CD4-positive, alpha-beta T cell treated with Interleukin-15 for 1 hour (primary cell): ENCODE measurements at places on chromosomes 6 and 20.
A peak's percentile ranks its signal among the peaks of the same experiment; 100 is the strongest.

DNA sequence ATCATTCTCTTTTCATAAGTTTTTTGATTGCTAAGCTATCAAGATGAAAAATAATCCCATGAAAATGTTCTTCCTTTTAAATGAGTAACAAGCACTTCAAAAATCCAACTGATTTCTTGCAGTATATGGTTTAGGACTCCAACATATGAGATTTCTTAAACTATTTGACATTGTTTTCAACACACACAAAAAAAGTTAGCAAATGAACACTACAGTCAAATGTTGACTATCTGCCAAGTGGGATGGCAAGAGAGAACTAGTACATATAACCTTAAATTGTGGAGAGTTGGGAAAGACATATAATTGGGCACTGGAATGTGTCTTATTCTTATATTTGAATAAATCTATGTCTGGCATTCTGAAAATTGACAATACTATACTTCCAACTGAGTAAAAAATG lies 15.6 kb downstream of the COL21A1 start:
- DNase-seq = no peak

- DNase-seq = no peak
Measured at GRCh38 chr6:44229376-44230033, 6.1 kb downstream of the SLC29A1 start.

- no peak for DNase-seq
Measured at GRCh38 chr6:96394727-96395126, 126.9 kb upstream of the UFL1 start.

DNA sequence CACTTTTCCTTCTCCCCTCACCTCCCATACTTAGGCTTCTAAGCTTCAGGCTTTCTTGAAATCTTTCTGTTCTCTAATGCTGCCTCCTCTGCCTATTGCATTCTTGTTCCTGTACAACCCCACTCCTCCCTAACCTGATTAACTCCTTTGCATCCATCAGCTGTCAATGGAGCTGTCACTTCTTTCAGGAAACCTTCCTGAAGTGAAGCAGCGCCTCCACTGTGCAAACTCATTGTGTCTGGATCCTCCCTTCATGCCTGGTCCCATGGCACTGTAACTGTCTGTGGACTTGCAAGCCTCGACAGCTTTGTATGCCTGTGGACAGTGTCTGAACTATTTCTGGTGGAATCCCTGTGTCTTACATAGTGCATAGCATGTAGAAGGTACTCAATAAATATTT lies 185.0 kb downstream of the HS3ST5 start:
- DNase-seq = no peak

GRCh38 chr6:124069230-124069950 lies 265.7 kb downstream of the NKAIN2 start:
- DNase-seq = no peak

- DNase-seq = no peak
Measured at GRCh38 chr20:4064144-4064909, 49.0 kb upstream of the RNF24 start.

- DNase-seq = no peak
Measured at GRCh38 chr6:53250176-53251032, 98.3 kb downstream of the ELOVL5 start.

DNA sequence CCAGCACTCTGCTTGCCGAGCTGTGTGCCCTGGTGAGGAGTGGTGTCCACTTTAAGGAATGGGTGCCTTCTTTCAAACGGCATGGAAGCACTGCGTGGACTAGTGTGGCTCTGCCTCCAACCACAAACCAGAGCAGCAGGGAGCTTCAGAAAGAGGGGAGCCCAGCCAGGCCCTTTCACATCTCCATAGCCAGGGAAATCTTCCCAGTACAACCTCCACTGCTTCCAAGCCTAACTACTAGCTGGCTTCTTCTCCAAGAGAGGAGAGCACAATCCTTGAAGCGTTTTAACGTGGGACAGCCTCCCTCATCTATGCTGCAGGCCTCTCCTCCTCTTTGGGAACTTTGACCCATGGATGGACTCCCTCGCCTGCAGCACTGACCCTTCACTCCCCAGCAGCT lies 26.7 kb downstream of the TNXB start:
- DNase-seq = no peak

- peak; percentile 21 for DNase-seq
Measured at GRCh38 chr6:12012038-12012557, at the start of gene HIVEP1. TSS of gene HIVEP1 (plus strand) at chr6:12012312. CDS start at chr6:12015629, 3,317 bp downstream.

- DNase-seq = no peak
Measured at GRCh38 chr6:105313211-105313610, 89.7 kb downstream of the PREP start.

DNA sequence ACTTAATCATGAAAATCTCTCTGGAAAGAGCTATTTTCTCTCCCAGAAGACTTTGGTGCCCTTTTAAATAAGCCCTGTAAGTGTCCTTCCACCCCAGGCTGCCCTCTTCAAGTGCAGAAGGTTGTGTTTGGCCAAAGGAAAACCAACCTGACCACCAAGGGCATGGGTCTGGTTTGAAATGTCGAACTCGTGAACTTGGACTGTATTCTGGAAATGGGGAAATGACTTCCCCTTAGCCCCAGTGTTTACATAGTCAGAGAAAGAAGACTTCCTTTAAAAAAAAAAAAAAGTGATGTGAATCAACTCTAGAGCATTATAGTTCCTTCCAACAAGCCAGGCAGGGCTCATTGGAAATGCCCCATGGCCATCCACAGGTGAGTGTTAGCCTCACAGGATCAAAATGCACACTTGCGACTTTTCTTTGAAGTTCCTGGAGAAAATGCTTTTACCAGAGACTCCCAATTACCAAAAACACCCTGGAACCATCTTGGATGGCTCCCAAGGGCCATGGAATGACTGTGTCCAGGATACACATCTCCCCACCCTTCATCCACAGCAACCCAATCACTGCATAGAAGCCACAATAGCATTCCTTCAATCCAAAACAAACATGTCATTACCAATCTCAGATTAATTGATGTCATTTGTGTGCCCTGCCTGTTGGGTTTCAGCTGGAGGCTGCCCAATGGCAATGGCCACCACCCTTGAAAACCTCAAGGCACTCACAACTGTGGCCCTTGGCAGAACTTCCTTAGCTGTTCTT lies 133.8 kb downstream of the CLIC5 start:
- no peak for DNase-seq

DNA sequence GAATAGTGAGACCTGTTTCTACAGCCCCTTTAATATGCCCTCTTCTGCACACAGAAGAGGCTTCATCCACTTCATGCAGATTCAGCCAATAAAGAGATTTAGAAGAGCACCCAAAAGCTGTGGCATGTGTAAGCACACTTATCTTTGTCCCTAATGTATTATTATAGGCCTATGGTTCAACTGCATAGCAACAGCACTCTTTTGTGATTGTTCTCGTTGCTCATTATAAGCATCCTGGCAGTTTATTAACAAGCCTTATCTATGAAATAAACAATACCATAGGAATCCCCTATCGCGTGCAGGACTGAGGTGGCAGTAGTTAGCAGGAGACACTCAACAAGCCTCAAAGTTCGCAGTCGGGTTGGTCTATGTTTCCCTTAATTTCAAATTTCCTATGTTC lies 138.5 kb upstream of the BEND6 start:
- DNase-seq = no peak

DNA sequence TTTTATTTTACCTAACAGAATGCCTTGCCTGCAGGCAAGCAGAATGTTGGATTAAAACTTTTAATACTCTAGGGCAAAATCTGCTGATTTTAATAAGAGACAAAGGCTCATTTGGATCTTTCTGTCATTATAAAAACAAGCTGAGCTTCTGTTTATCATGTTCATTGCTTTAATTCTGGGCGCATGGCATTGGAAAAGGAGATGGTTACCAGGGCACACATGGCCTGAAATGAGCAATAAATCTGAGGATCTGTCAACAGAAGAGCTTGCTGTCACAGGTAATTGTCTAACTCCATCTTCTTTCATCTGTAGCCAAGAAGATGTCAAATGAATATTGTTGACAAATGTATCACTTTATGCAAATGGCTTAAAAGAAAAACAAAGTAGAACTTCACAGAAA lies 439.6 kb downstream of the DOK5 start:
- no peak for DNase-seq

GRCh38 chr6:74256381-74256780 lies 560.4 kb downstream of the CD109 start:
- DNase-seq = no peak

DNA sequence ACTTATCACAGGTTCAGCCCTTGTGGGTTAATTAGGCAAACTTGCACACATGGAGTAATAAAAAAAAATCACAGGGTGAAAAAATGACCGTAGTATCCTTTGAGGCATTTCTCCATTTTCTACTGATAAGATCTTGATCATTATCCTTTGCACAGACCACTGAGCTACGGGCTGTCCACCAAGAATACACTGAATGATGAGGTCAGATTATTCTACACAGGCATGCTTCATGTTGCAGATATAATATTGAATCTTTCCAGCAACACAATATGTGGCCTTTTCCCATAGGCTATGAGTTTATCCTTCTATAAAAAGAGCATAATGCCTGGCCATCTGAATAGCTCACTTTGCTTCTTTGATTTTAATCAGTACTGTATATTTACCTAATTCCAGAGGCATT lies 168.9 kb downstream of the FRK start:
- no peak for DNase-seq

GRCh38 chr6:28941684-28942448 lies 18.1 kb upstream of the TRIM27 start:
- DNase-seq = no peak

DNA sequence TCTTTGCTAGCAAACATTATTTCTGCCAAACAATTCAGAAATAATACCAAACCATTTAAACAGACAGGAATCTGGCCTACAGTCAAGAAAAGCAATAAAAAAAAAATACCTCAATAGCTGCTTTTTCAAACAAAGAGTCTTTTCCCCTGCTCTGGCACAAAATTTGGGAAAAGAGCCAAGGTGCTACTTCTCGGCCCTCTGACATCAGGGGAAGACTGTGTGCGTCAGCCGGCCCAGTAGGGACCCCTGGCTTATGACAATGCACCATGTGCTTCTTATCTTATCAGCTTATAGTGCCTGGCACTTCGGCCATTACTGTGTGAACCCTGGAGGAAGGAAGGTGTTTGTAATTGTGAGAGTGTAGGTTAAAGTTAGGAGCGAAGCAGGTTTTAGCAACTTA lies 89.4 kb downstream of the PDE10A start:
- no peak for DNase-seq

GRCh38 chr6:146040360-146040759 lies 11.5 kb downstream of the GRM1 start:
- no peak for DNase-seq

GRCh38 chr20:61965606-61966491 lies 99.8 kb downstream of the TAF4 start:
- DNase-seq = no peak

DNA sequence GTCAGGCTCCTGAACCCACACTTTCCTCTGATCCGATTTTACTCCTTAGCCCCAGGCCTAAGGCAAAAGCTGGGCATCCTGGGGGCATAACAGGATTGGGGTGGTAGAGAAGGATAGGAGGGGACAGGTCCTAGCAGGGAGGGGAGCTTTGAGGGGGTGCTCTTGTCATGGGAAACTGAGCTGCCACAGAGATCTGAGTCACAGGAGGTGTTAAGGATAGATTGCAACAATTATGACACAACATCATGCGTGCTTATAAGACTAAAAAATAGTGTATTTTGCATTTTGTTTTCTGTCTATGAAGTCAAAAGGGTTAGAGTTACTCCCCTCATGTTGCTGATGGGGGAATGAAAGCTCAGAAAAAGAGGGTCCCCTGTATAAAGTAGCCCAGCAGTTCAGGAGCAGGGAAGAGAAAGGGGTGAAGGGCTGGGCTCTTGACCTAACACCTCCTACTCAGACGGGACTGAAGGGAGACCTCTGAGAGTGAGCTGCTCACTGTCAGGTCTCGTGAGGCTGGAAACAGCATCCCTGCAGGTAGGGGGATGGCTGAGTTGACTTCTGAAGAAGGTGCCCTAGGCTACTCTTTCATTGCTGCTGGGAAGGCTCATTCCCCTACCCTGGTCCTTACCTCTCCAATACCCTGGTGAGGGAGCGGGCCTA lies 2.0 kb downstream of the GLP1R start:
- no peak for DNase-seq

- no peak for DNase-seq
Measured at GRCh38 chr6:169146521-169146920, 107.1 kb downstream of the THBS2 start.

- no peak for DNase-seq
Measured at GRCh38 chr6:80280262-80281010, 174.0 kb downstream of the BCKDHB start.

DNA sequence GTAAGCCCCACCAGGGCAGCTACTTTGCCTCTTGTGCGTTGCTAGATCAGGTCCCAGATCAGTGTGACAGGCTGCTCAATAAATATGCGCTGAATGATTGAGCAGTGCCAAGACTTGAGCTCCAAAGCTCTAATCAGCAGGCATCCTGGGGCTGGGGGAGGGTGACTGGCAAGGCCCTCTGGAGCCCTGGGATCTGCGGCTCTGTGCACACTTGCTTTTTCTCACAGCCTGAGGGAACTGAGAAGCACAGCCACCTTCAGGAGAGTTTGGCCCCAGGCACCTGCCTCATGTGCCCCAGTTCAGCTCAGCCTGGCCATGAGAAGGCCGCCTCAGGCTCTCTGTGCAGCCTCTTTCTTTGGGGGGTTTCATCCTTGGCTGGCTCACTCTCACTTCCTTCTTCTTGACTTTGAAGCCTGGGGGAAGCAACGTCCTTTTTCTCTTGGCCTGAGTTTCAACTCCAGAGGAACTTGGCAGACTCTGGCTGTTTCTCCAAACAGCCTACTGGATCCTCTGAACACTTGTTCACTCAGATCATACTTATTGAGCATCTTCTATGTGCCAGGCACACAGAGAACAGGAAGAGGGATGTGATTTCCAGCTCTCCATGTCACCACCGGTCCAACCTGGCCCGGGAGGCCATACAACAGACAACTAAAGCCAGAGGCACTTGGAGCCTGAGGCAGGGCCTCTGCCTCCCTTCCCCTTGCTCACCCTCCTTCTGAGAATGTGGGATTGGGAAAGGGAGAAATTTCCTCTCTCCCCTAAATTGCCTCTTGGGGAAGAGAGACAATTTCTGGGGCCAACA lies 114.0 kb downstream of the VEGFA start:
- peak; percentile 27 for DNase-seq

DNA sequence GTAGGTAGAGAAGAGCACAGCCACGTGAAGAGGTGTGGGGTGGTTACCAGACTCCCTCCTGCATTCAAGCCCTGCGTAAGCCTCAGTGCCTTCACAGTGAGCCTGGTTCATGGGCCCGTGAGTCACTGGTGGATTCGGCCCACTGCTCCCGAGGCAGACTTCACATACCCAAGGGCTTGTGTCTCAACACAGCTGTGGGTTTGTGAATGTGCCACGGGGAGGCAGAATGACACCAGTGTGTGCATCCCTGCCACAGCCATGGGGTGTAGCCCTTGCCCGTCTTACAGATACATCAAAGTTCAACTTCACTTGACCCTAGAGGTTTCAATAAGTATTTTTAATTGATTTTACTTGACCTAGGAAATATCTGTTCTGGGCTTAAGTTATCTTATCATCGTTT lies 108.5 kb downstream of the MAP3K4 start:
- no peak for DNase-seq

- DNase-seq = no peak
Measured at GRCh38 chr6:98842342-98843180, 8.2 kb downstream of the POU3F2 start.

DNA sequence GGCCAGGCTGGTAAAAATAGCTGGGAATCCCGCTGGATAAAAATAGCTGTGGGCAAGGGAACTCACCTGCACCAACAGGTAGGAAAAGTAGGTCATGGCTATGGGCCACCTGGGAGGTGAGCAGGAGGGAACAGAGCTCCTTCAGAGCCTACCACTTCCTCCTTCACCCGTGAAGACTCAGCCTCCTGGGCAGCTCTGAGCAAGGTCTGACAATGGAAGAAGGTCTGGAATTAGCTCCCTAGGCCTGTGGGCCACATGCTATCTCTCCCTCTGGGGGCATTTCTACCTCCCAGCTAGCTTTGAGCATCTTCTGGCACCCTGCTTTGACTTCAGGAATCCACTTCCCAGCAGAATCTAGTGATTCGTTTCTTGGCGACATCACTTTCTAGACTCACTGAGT lies 153.9 kb downstream of the MRPL14 start:
- DNase-seq = no peak
